ENCODE measurements at places on chromosomes 7 and 10.

- no peak for DNase-seq
These were observed 197.6 kb upstream of the NFE2L3 start for GRCh38 chr7:25954395-25954794.

- DNase-seq = no peak
These were observed 9.4 kb upstream of the KNDC1 start for GRCh38 chr10:133150656-133151055.

DNA sequence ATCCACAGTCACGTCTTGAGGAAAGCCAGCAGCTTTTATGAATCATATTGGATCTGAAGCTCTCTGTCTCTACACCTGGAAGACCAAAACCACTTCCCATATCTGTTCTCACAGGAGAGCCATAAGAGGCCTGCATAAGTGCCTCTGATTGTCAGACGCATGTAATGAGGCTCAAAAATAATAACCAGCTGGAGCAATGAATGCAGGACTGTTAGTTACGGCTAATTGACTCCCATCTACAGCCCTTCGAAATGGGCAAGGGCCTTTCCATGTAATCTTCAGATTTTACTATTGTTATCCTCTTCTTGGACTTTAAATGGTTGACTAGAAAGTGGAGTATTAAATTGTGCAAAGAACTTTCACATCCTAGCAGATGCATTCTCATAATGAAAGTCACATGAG lies 4.4 kb upstream of the SEMA3C start:
- no peak for DNase-seq

GRCh38 chr7:24017519-24017918 lies 266.5 kb upstream of the NPY start:
- no peak for DNase-seq

DNA sequence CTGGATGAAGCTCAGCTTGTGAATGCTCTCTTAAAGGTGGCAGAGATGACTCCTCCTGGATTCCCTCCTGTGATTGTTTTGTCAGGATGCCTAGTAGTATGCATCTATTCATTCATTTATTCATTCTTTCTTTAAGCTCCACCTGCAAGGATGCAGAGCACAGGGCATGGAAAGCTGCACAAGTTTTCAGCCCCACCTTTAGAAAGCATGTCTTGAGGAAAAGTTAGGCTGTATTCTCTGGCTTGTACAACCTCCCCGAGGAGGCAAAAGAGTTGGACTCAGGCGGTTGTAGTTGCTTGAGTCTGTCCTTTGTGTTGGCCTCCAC lies 22.4 kb downstream of the ARID5B start:
- DNase-seq = no peak

GRCh38 chr10:36491926-36492325 lies 633.5 kb upstream of the ANKRD30A start:
- no peak for DNase-seq

DNA sequence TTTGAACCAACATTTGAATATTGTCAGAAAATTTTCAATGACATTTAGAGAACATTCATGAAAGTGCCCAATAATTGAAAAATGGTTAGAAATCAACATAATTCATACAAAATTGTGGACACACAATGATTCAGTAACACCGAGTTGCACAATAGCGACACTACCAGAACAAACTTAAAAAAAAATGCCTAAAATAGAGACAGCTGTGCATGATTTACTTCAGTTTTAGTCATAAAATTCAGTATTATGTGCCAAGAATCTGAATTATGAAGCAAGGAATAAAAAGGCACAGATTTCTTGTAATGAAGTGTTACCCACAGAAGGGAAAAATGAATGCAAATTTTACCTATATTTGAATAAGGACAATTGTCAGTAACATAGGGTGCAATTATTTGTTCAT lies 396.0 kb downstream of the SEMA3D start:
- no peak for DNase-seq

- peak; percentile 49 for DNase-seq
These were observed 803 bp downstream of the GOLGA7B start for GRCh38 chr10:97850446-97850845.

DNA sequence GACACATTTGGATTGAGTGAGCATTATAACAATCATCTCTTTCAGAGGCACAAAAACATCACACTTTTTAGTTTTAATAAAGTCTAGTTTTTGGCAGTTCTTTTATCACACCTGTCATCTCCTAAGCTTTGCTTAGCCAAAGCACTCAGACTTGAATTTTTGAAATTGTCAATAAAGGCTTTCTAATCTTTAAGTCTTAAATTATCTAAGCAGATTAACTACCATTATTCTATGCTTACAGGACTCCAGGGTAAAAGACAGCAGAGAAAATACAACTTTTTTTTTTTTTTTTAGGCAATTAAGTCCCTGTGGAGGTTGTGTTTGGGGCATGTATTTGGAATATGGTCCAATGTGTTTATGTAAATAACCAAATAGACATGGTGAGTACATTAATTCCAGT lies 17.6 kb upstream of the DLX6 start:
- no peak for DNase-seq

- no peak for DNase-seq
These were observed at the start of gene ASAH2 for GRCh38 chr10:50251394-50251793. ASAH2 (minus strand) TSS chr10:50251516; CDS start chr10:50248610, 2,906 bp downstream.

DNA sequence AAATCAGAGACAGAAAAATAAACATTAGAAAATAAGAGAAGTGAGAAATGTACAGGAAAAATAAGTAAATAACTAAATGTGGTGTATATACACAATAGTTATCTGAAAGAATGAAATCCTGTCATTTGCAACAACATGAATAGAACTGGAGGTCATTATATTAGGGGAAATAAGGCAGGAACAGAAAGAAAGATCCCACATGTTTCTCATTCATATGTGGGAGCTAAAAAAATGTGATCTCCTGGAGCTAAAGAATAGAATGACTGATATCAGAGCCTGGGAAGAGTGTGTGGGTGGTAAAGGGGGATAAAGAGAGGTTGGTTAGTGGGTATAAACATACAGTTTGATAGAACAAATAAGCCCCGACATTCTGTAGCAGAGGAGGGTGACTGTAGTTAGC lies 27.3 kb downstream of the PLXDC2 start:
- DNase-seq = no peak

- no peak for DNase-seq
These were observed 94.1 kb downstream of the FZD1 start for GRCh38 chr7:91358303-91358702.

DNA sequence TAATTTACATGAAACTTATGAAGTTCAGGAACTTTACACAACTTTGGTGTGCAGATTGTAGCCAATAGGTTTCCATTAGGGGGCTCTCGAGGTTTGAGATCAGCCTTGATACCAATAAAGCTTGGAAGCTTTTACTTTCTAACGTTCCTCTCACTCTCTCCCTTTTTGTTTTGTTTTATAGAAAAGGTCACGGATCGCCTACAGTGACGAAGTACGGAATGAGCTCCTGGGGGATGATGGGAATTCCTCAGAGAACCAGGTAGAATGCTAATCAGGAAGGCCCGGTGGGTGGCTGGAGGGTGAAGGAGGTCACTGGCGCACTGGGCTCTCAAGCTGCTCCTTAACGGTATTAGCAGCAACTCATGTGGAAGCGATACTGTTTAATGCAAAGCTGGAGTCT lies 79.9 kb downstream of the VTI1A start:
- DNase-seq = no peak

- DNase-seq = no peak
These were observed 457.6 kb upstream of the KLF6 start for GRCh38 chr10:4242561-4243035.

DNA sequence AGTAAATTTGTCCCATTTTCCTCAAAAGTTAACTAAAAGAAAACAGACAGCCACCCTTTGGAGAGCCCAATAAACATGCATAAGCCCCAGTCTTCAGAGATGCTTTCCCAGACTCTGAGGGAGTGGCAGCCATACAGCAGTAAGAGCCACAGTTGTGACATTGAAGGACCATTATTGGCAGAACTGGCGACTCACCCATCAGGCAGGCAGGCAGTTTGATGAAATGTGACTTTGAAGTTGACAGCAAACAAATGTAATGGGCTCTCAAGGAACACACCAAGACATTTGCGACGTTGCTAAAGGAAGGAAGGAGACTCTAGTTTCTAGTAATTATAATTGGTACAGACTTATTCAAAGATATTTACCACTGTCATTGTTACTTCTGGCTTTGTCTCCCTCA lies 287.5 kb upstream of the PHYHIPL start:
- DNase-seq = no peak

DNA sequence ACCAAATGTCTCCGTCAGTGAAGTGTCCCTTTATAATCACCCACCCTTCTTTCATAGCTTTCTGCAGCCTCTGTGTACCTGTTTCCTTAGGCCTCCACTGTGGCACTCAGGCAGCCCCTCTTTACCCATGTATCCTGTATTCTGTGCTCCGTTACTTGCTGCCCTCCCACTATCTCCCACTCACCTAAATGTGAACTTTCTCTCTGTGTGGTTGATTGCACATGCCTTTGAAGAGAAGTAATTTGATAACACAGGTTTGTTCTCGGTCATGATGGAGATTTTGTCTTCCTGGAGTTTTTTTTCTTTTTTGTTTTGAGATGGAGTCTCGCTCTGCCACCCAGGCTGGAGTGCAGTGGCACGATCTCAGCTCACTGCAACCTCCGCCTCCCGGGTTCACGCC lies 61.5 kb downstream of the REEP3 start:
- no peak for DNase-seq

- no peak for DNase-seq
These were observed 13.8 kb downstream of the ADAM12 start for GRCh38 chr10:126374435-126374834.

GRCh38 chr10:95430231-95430951 lies 130.8 kb downstream of the SORBS1 start:
- DNase-seq = peak; percentile 51

GRCh38 chr7:21605008-21605585 lies 62.3 kb downstream of the DNAH11 start:
- DNase-seq = no peak

DNA sequence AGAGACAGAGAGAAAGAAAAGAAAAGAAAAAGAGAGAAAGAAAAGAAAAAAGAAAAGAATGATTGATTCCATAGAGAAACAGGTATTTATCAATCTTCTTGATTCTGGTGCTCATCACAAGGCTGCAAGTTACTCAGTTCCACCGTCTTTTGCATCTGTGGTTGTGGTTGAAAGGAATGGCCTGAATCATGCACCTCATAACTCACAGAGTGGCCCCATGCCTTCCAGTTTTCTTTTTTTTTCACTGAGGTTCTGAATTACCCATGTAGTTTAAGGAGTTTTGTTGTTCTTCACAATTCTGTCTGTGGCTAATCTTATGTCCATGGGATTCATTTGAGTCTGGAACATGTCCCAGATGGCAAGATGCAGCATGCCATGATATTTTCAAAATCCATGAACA lies 156.0 kb downstream of the ZNF33B start:
- DNase-seq = no peak

GRCh38 chr7:41695661-41696322 lies 7.1 kb downstream of the INHBA start:
- no peak for DNase-seq

- no peak for DNase-seq
These were observed 61.7 kb downstream of the AUTS2 start for GRCh38 chr7:69659983-69660382.

DNA sequence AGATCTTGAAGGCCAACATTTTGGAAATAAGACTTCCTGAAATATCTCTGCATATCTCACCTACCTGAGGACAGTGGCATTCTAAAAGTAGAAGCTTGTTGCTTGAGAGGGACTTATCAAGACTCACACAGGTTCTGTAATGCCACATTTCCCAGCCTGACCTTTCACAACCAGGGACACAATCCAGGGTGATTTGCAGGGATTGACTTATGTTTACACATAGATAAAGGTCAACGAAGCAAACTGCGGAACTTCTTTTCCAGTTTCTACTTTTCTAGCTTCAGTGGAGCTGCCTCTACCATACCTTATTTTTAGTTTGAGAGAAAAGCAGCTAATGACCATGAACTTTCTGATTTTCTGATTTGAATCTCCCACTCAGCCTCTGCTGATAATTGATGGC lies 148.7 kb downstream of the SLC16A9 start:
- no peak for DNase-seq

DNA sequence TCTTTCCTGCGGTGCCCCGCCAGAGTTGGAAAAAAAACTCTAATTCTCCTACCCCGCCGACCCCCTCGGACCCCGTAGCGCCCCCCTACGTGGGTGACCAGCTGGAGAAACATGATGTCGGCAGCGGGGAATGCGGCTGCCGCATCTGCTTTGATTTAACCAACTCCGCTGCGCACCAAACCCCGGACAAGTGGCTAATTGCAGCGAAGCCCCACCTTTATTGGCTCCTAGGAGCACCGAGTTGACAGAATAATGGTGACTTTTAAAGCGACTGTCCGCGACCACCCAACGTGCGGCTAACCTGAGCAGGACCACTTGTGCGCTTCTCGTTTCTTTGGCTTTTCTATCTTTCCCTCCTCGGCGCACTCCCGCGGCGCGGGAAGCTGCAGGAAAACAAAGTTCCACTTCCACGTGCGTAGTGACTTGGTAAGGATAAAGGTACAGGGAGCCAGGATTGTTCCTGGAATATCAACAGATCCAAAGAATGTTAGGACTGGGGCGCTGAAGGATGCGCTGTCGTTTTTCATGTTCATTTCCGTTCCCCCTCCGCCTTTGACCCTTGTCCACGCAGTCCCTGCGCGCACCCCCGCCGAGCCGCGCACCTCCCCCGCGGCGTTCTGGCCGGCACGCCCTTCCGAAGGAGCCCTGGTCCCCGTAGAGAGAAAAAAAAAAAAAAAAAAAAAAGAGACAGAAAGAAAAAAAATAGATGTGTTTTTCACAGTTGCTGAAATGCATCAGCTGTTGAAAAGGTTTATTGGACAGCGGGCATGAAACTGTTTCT lies 1.4 kb downstream of the WNT16 start:
- DNase-seq = no peak

- no peak for DNase-seq
These were observed 3.5 kb upstream of the CPA2 start for GRCh38 chr7:130263130-130263529.

- no peak for DNase-seq
These were observed 170.5 kb downstream of the C1GALT1 start for GRCh38 chr7:7352845-7353244.

DNA sequence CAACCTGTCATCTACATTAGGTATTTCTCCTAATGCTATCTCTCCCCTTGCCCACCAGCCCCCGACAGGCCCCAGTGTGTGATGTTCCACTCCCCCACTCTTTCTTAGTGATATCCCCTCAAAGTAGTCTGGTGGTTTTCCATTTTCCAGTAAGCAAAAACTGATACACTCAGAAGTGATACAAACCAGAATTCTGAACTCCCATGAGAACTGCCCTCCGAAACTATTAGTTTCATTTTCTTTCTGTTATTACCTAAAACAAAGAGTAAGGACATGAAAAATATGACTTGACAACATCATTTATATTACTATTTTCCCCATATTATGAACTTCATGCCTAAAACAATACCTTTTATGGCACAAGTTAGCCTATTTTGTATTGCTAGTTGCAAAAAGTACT lies 175.0 kb downstream of the OTUD1 start:
- DNase-seq = no peak

DNA sequence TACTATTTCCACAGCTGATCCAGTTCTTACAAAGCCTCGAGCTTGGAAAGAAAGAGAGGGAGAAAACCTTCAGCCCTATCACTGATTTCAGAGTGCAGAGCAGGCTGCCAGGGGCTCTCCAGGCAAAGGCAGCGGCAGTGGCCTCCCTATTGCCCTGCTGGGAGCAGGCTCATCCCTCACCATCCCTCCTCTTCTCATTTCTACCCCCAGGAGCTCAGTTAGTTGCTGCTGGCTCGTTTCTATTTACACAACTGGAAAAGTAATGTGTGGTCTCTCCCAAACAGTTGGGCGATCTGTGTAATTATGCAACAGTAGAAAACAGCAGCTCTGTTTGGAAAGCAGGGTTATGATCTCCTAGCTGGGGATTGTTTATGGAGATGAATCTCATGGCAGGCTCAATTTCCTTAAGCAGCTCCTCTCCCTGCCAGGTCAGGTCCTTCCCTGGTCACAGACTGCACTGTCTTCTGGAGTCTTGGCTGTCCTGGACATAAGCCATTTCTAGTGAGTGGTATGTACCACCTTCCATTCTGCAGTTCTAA lies 28.7 kb upstream of the TNS3 start:
- DNase-seq = no peak

All from activated naive CD4-positive, alpha-beta T cell treated with anti-CD3 and anti-CD28 coated beads for 36 hours (primary cell).